ENCODE measurements at places on chromosomes 13 and 19.

DNA sequence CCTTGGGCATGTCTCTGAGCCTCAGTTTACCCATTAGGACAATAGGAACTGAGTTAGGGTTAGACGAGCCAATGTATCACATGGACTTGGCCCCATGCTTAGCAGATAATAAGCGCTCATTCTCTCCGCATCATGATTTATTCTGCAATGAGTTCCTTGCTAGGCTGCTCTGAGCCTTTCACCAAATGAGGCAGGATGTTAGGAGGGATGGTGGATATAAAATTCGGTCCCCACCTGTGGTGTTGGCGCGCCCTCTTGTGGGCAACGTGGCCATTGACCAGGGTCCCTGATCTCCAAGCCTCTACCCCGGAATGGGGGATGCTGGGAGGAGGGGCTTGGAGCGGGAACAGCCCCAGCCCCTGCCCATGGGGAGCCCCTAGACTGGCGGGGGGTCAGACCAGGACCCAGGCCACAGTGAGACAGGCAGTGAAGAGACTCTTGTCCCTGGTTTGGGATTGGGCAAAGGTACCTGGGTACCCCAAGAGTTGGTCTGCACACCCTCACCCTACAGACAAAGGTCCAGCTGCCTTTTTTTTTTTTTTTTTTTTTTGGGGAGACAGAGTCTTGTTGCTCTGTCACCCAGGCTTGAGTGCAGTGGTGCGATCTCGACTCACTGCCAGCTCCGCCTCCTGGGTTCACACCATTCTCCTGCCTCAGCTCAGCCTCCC, 43.9 kb downstream of the CERS4 start:
- peak; percentile 85 for DNase-seq

GRCh38 chr13:51760592-51760991, 43.4 kb downstream of the DHRS12 start:
- DNase-seq = no peak

DNA sequence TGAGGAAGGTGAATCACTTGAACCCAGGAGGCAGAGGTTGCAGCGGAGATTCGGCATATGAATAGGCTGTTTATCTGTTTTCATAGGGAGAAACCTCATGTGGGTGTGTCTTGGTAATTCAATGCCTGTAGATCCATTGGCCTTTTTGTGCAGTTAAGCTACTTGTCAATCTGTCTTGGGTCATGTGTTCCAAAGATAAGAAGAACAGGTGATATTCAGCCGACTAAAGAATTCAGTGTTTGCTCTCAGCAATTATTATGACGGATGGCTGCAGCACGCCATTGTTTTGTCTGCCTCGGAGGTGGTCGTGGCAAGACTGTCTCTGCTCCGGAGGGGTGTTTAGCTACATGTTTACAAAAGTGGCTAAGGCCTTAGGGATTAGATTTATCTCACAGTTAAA, 573.0 kb upstream of the PCDH9 start:
- DNase-seq = no peak

- DNase-seq = peak; percentile 82
Measured at GRCh38 chr19:42284066-42284501, 15.0 kb downstream of the CIC start.

- DNase-seq = no peak
Measured at GRCh38 chr19:44592451-44592890, 20.9 kb upstream of the IGSF23 start.

DNA sequence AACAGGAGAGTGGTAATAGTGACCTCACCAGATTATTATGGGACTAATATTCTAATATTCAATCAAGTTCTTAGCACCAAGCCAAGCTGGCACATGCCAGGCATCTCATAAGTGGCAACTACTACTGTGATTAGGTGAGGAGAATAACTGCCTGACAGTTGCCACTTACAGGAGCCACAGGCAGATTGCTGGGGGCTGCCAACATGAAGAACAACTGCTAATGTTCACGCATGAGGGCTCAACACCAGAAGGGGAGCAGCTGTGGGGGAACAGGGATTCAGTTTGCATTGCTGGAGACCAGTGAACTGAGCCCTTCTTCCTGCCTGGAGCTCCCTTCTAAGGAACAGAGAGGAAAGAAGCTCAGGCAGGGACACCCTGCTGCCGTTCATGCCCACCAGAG, 504.5 kb downstream of the FOXO1 start:
- DNase-seq = no peak

DNA sequence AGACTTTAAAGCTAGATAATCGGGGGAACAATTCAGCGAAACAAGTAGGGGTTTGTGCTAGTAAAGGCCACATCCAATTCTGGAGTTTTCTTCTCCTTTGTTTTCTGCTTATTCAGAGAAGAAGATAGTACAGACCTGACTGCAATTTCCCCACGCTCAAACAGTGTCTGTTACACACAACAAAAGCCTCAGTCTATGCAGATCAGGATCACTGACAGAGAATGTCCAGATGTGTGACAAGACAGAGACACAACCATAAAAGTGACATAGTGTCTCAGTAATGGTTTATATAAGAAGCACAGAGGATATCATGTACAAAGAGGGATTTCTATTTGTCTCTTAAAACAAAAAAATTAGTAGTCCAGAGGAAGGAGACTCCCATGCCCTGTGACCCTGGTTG, 70.7 kb upstream of the GTF3A start:
- no peak for DNase-seq

DNA sequence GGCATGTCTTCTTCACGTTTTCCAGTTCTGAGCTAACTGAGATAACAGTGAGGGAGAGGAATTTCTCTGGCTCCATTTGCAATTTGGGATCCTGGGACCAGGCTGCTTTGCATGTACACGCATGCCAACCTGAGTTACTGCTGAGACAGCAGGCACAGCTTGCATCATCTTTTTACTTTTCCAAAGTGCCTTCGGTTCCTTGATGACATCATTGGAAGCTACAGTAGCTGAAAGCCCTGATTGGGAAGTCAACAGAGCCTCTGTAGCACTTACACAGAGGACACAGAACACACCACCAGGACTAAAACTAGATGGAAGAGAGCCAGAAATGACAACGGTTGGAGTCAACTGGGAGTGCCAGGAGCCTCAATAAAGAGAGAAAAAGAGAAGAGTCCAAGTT, 399.1 kb upstream of the GPC6 start:
- DNase-seq = no peak

DNA sequence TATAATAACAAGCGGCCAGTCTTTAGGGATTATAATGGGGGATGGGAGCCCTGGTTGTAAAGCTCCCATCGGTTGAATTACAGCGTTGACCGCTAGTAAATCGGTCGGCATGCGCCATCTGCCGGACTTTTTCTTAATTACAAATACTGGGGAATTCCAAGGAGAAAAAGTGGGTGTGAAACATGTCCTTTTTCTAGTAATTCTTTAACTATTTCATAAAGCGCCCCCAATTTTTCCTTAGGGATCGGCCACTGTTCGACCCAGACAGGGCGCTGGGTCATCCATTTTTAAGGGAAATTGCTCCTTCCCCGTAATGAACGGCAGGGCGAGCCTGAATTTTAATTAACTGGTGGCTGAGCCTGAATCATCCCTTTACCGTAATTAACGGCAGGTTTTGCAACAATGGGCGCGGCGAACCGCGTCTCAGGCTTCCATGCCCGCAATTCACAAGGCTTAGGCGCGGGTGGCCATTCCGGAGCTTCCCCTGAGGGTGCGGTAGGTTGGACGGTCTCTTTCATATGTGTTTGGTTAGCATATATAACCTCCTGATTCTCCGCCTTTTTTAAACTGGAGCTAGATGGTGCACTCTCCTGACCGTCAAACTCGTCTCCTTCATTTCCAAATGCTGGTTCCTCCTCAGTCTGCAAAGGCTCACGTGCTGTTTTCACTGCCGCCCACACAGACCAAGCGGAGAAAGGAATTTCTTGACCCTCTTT, 30.2 kb upstream of the EVI5L start:
- DNase-seq = peak; percentile 75

GRCh38 chr13:25406377-25406776, 34.6 kb downstream of the ATP8A2 start:
- no peak for DNase-seq

- DNase-seq = no peak
Measured at GRCh38 chr13:98328511-98328910, 151.4 kb upstream of the RNF113B start.

- DNase-seq = no peak
Measured at GRCh38 chr19:49766930-49767299, at the start of gene AP2A1. Gene AP2A1 (plus strand): TSS chr19:49767001. CDS start chr19:49767134, 133 bp downstream.

- no peak for DNase-seq
Measured at GRCh38 chr19:2761876-2762782, 20.9 kb downstream of the SGTA start.

DNA sequence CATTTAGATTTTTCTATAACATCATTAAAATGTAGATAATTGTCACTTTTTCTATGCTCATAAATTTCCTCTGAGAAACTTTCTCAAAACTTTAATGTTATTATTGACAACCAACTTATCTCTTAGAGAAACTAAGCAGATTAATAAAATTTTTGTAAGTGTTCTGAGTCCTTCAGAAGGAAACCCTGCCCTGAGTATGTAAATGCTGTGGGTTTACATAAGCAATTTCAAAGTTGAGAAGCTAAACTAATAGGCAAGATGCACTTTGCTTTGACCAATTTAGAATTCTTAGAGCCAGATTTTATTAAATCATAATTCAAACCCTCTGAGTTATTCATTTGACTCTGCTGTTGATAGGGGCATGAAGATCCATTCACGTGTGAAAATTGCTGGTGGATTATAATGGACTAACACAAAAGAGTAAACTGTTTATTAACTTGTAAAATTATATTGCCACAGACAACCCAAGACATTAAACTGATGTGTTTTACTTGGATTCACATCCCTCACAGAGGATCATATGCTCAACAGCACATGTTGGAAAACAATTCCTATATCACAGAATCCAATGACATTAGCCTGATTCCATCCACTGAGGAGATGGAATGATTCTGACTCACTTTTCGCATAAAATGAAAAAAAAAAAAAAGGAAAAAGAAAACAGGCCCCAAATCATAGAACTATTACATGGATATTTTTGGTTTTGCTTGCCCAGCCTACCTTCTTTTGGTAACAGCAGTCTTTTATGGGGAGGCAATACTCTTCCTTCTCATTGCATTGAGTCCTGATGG, 453.7 kb upstream of the HTR2A start:
- DNase-seq = no peak

DNA sequence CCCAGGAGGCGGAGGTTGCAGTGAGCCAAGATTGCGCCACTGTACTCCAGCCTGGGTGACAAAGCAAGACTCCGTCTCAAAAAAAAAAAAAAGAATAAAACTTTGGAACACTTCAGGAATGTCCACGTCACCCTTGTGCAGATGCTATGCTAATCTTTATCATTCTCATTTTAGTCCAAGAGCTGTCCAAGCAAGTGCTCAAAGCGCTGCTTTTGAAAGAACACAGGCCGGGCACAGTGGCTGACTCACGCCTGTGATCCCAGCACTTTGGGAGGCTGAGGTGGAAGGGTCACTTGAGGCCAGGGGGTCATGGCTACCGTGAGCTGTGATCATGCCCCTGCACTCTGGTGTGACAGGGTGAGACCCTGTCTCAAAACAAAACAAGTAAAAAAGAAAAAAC, 11.1 kb upstream of the UQCR11 start:
- DNase-seq = no peak

GRCh38 chr19:38318660-38319059, 985 bp upstream of the KCNK6 start:
- DNase-seq = no peak

DNA sequence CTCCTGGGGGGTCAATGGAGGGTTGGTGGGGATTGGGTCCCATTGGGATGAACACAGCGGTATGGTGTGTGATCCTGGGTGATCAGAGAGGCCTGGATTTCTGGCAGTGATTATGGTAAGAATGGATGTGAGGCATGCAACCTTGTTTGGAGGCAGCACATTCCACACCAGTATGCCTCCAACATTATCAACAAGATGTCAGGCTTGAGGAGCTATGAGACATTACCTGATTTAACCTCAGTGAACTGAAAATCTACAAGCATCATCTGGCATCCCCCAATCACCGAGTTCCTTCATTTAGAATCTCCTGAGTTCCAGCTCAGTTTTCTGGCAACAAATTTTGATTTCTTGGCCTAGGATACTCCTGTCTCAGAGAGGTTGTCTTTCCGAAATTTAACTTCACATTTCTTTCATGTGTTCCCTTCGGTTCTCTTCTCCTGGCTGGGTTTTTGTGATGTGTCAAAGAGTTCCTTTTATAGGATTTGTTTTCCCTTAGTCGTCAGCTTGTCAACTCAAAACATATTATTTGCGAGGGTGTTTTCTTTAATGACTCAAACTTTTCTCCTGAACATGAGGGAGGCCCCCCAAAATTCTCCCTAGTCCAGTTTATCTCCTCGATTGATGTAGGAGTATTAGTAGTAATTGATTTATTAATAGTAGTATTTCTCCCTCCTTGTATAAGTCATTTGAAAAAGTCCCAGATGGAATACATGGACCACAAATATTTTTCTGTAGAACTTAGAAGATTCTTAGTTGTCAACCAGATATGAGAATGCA, 56.0 kb upstream of the FLT1 start:
- DNase-seq = no peak

DNA sequence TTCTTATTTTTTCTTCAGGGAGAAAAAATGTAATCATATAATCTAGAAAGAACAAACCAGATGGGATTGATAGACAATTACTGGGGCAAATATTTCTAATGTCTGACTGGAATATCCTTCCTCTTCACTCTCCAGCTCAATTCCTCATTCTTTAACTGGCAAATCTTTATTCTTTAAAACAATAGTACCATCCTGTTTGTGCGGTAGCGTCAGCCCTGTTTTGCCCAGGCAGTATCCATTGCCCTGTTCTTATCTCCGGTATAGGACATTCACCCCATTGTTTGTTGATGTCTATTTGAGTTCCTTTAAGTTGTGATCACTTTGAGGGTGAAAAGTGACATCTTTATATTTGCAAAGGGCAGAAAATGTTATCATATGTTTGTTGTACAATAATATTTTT, 185.4 kb downstream of the POSTN start:
- no peak for DNase-seq

DNA sequence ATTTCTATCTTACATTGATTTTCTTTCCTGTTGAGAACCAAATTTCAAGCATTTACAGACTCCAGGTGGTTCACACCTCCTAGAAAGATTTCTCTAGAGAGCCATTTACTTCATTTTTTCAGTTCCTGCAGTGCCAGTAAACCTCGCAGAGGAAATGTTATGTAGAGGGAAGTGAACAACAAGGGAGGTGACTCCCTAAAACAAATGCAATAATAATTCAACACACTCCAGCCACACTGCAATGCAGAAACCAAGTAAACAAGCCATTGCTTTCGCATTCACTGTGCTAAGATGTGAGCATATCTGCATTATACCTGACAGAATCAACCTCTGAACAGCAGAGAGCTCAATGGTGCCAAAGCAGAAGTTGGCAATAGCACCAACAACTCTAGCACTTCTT, 215.1 kb downstream of the RBM26 start:
- no peak for DNase-seq

DNA sequence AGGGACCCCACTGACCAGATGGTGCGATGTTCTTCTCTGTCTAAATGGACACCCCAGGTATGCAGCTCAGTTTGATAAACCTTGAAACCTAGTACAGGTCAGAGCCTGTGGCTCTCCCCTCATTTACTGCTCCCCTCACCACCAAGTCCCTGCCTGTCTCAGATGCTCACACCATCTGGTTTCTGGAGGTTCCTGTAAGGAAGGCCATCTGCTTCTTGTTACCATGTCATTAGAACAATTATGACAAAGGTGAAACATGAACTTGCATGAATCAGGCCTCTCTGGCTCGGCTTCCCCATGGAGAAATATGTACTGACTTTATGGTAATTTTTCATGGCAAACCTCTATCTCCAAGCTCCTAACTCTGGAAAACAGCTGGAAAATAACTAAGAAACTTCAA, 965.7 kb downstream of the UQCRFS1 start:
- no peak for DNase-seq

Measured in stimulated activated naive CD8-positive, alpha-beta T cell treated with anti-CD3 and anti-CD28 coated beads, Interleukin-15, Interleukin-2, amounts not matched to agents 100 U/mL and 50 U/mL, for 24 hours (primary cell).